ENCODE measurements at places on chromosomes 13 and 19. TPM values are rescaled to one million over a fixed set of nuclear protein-coding genes. Genes with fewer than 3 reads are reported as not detected.

- H3K4me1 ChIP-seq = no peaks in the 10 kb centered on the region
- H3K4me3 ChIP-seq = no peak overlapping the region
- DNase-seq = no peak
- no peak overlapping the region for H3K27ac ChIP-seq
- H3K27me3 ChIP-seq = no peaks in the 10 kb centered on the region
Measured at GRCh38 chr13:88648598-88649373, 977.6 kb downstream of the SLITRK5 start.

DNA sequence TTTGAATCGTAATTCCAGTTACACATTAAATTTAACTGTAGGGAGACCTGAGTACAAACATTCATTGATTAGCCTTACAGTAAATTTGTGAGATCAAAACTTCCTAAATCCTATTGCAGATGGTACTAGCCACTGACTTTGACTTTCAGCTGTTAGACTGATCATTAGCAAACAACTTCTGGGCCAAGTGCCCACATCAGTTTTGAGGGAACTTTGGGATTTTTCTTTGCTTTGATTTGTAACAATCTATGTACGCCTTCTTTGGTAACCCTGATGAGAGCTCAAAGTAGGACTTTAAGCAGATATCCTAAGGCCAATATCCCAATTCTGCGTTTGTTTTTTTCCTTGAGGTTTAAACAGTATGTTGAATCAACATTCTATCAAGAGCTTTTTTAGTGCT is 131.5 kb downstream of the DLEU7 start:
- no peaks in the 10 kb centered on the region for H3K27me3 ChIP-seq
- H3K27ac ChIP-seq = no peak overlapping the region
- no peak for DNase-seq

DNA sequence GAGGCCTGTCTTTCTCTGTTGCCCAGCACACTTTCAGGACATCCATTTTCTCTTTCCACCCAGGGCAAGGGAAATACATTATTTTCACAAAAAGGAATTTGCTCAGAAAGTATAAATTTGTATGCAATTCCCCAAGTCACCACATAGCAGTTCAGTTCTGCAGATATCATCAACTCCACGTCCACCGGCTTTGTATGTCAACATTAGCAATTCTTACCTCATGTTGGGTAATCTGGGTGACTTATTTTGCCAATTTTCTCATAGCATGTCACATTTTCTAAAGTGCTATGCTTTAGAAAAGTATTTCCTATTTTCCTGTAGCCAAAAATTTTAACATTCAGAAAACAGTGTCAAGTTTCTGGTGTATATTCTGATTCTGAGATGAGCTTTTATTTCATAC is 501.8 kb downstream of the EFNB2 start:
- no peaks in the 10 kb centered on the region for H3K36me3 ChIP-seq
- no peaks in the 10 kb centered on the region for H3K27me3 ChIP-seq
- H3K4me3 ChIP-seq = no peak overlapping the region
- no peak overlapping the region for H3K27ac ChIP-seq

- H3K4me1 ChIP-seq = peaks cover 48% of the 10 kb centered on the region
- H3K27me3 ChIP-seq = no peaks in the 10 kb centered on the region
- peaks cover 39% of the 10 kb centered on the region for H3K36me3 ChIP-seq
- no peak for DNase-seq
- H3K4me3 ChIP-seq = no peak overlapping the region
- no peak overlapping the region for H3K27ac ChIP-seq
Measured at GRCh38 chr19:45419396-45419795, 4.3 kb downstream of the ERCC1 start.

DNA sequence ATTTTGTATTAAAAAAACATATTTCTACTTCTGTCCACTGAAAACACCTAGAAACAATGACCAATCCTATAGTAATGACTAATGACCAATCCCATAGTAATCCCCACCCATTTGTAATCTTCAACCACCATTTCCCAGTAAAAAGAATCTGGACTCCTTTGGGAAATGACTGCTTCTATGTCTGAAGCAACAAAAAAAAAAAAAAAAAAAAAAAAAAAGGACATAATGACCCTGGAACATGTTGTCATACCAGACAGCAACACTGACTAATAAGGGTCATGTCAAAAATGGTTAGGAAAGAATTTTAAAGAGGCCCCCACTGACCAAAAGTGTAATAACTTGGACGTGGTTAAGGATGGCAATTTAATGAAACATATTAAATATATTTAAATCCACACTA is 88.3 kb downstream of the TUBA3C start:
- H3K27ac ChIP-seq = no peak overlapping the region
- peaks cover 2% of the 10 kb centered on the region for H3K27me3 ChIP-seq
- H3K4me1 ChIP-seq = no peaks in the 10 kb centered on the region
- no peaks in the 10 kb centered on the region for H3K36me3 ChIP-seq
- no peak for DNase-seq

- H3K36me3 ChIP-seq = no peaks in the 10 kb centered on the region
- H3K27ac ChIP-seq = peak overlapping the region; percentile 78
- DNase-seq = peak; percentile 71
- peaks cover 56% of the 10 kb centered on the region for H3K4me1 ChIP-seq
- no peaks in the 10 kb centered on the region for H3K27me3 ChIP-seq
Measured at GRCh38 chr19:45442778-45443461, 19.2 kb upstream of the ERCC1 start.

- peaks cover 85% of the 10 kb centered on the region for H3K4me1 ChIP-seq
- peaks cover 17% of the 10 kb centered on the region for H3K36me3 ChIP-seq
- no peaks in the 10 kb centered on the region for H3K27me3 ChIP-seq
- H3K27ac ChIP-seq = peak overlapping the region; percentile 83
- DNase-seq = peak; percentile 75
Measured at GRCh38 chr19:15463861-15464371, 428 bp downstream of the RASAL3 start.

GRCh38 chr19:48359123-48359522 is 4.6 kb downstream of the TMEM143 start:
- H3K4me1 ChIP-seq = peaks cover 11% of the 10 kb centered on the region
- no peak overlapping the region for H3K27ac ChIP-seq
- DNase-seq = no peak
- H3K36me3 ChIP-seq = peaks cover 4% of the 10 kb centered on the region
- H3K4me3 ChIP-seq = no peak overlapping the region

- no peak for DNase-seq
- H3K4me3 ChIP-seq = no peak overlapping the region
- H3K36me3 ChIP-seq = no peaks in the 10 kb centered on the region
- no peaks in the 10 kb centered on the region for H3K27me3 ChIP-seq
- no peak overlapping the region for H3K27ac ChIP-seq
- peaks cover 6% of the 10 kb centered on the region for H3K4me1 ChIP-seq
Measured at GRCh38 chr19:56253737-56254136, 18.8 kb upstream of the EDDM13 start.

- H3K4me3 ChIP-seq = no peak overlapping the region
- H3K27ac ChIP-seq = no peak overlapping the region
- peaks cover 14% of the 10 kb centered on the region for H3K4me1 ChIP-seq
- no peaks in the 10 kb centered on the region for H3K36me3 ChIP-seq
- peak; percentile 34 for DNase-seq
Measured at GRCh38 chr13:24683838-24684599, 3.8 kb downstream of the ATP12A start.

DNA sequence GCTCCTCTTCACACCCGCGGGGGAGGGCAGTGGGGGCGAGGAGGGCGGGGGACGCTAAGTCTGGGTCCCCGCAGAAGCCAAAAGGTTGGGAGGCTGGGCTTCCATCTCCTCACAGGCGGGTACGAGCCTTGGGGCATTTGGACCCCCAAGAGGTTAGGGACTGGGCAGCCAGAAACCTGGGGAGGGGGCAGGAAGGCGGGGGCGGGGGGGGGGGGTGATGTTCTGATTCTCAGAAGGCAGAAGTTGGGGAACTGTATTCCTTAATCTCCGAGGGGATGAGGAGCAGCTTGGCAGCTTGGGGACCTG is 5.1 kb downstream of the BCL3 start:
- peaks cover 81% of the 10 kb centered on the region for H3K4me1 ChIP-seq
- H3K27me3 ChIP-seq = no peaks in the 10 kb centered on the region
- peak overlapping the region; percentile 87 for H3K27ac ChIP-seq
- no peak overlapping the region for H3K4me3 ChIP-seq

DNA sequence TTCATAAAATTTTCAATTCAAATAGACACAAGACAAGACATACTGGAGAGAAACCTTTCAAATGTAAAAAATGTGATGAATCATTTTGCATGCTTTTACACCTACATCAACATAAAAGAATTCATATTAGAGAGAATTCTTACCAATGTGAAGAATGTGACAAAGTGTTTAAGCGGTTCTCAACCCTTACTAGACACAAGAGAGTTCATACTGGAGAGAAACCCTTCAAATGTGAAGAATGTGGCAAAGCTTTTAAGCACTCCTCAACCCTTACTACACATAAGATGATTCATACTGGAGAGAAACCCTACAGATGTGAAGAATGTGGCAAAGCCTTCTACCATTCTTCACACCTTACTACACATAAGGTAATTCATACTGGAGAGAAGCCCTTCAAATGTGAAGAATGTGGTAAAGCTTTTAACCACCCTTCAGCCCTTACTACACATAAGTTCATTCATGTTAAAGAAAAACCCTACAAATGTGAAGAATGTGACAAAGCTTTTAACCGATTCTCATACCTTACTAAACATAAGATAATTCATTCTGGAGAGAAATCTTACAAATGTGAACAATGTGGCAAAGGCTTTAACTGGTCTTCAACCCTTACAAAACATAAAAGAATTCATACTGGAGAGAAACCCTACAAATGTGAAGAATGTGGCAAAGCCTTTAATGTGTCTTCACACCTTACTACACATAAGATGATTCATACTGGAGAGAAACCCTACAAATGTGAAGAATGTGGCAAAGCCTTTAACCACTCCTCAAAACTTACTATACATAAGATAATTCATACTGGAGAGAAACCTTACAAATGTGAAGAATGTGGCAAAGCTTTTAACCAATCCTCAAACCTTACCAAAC is 24.6 kb upstream of the ZNF431 start:
- H3K27ac ChIP-seq = no peak overlapping the region
- no peaks in the 10 kb centered on the region for H3K4me1 ChIP-seq
- no peaks in the 10 kb centered on the region for H3K36me3 ChIP-seq
- no peak overlapping the region for H3K4me3 ChIP-seq

GRCh38 chr13:97339019-97339987 is 94.7 kb upstream of the RAP2A start:
- H3K4me1 ChIP-seq = no peaks in the 10 kb centered on the region
- no peak overlapping the region for H3K27ac ChIP-seq
- no peaks in the 10 kb centered on the region for H3K27me3 ChIP-seq
- no peak for DNase-seq

- H3K36me3 ChIP-seq = no peaks in the 10 kb centered on the region
- DNase-seq = no peak
- H3K27ac ChIP-seq = no peak overlapping the region
- no peak overlapping the region for H3K4me3 ChIP-seq
Measured at GRCh38 chr13:87820241-87820640, 149.1 kb downstream of the SLITRK5 start.

NANOS3 gene
- total RNA-seq = 1.6 TPM

ZNF66 gene
- 13.1 TPM for total RNA-seq

CACNG6 gene
- not detected for total RNA-seq

COX6B1 gene
- 225 TPM for total RNA-seq

LINGO3 gene
- total RNA-seq = 0.99 TPM

IGFL2 gene
- not detected for total RNA-seq

ZNF841 gene
- 33.3 TPM for total RNA-seq

Data from T-cell (primary cell).